ENCODE measurements at places on chromosomes 2 and 18.

DNA sequence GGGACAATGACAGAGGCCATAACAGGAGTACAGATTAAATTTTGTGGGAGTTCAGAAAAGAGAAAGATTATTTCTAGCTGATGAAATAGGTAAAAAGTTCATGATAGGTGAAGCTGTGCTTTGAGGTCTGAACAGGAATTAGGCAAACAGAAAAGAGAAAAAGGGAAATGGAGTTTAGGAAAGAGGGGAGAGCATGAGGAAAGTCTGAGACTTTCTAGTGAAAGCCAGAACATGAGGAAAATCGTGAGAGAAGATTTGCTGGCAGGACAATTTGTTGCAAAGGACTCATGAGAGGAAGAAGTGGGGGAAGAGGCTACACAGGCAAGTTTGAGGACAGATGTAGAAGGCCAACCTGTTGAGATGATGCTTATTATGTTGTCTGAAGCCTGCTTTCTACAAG lies 6.3 kb upstream of the CHN1 start:
- no peak for DNase-seq

GRCh38 chr2:158291544-158292180 lies 164.9 kb downstream of the CCDC148 start:
- DNase-seq, result no peak

- DNase-seq, result no peak
Measured at GRCh38 chr2:102304711-102305611, 6.4 kb upstream of the IL1RL1 start.

DNA sequence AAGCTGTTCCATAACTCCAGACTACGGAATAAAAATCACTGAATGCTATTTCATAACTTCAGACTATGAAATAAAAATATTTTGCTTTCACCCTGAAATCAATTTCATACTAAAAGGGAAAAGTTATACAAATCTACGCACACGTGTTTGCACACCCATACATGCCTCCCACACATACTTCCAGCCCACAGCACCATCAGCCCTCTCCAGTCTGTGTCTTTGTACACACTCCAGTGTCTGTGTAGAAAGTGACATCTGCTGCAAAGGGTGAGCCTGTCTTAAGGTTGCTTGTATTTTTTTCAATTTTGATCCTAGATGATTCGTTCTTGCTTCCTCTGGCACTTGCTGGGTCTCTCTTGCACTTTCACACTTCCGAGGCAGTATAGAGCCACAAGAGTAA lies 53.6 kb downstream of the VIT start:
- DNase-seq, result no peak

DNA sequence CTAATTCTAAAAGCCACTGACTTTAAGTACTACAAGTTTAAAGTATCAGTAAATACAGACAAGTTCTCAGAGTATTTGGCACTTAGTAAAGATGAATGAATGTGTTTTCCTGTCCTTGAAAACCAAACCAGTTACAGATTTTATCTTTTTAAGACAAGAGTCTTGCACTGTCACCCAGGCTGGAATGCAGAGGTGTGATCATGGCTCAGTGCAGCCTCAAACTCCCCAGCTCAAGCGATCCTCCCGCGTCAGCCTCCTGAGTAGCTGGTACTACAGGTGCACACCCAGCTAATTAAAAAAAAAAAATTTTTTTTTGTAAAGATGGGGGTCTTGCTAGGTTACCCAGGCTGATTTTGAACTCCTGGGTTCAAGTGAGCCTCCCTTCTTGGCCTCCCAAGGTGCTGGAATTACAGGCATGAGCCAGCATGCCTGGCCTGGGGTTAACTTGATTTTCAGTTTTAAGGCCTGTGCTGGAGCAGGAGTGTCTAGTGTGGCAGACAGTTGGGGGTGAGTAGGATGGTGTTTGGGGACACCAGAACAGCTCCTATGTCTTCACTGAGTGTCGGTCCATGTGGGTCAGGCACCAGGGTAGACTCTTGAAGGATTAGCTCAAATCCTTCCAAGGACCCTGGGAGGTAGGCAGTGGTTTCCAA lies 9.7 kb downstream of the RPS7 start:
- no peak for DNase-seq

- no peak for DNase-seq
Measured at GRCh38 chr2:188898261-188898660, 75.9 kb upstream of the COL3A1 start.

Data from NCI-H2171 (cell line).